ENCODE measurements at places on chromosomes 12 and 14.
A peak's percentile ranks its signal among the peaks of the same experiment; 100 is the strongest.

GRCh38 chr12:69189378-69189978 lies 49.9 kb upstream of the CPSF6 start:
- no peaks in the 10 kb centered on the region for H3K27me3 ChIP-seq
- no peak overlapping the region for H3K27ac ChIP-seq
- no peaks in the 10 kb centered on the region for H3K4me1 ChIP-seq
- no peak overlapping the region for H3K4me3 ChIP-seq
- DNase-seq, result no peak

DNA sequence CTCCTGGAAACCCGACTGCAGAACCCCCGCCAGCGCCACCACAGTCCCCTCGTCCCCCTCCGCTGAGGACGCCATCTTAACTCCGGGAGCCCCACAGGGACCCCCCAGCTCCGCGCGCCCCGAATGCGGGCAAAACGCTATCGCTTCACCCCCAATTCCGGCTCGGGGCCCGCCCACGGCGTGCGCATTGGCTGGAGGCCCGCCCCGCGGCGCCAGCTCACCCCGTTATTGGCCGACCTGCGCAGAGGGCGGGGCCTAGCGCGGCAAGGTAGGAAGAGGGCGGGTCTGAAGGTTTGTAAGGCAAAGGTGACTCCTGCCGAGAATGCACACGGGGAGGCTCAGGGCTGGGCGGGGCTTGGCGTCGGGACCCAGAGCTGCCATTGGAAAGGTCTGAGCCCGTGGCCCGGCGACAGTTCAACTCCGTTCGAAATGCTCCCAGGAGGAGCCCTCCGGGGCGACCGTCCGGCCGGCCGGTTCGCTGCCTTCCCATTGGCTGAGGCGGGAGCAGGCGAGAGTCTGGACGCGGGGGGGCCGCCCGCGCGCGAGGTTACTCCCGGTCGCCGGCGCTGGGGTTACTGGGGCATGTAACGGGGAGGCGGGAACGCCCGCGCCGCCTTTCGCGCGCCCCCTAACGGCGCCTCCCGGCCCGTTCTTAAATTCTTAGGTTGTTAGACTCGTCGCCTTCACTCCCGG lies at the start of gene LPCAT3:
Gene LPCAT3 (minus strand): TSS at position 127 of the 693 bp plus-strand sequence. CDS start 52 bp downstream, at position 75.
- peak within 1 kb of the TSS; percentile 33 for H3K4me3 ChIP-seq
- H3K4me1 ChIP-seq, result peaks cover 33% of the 10 kb centered on the region
- H3K27me3 ChIP-seq, result no peaks in the 10 kb centered on the region
- peak; percentile 98 for DNase-seq

DNA sequence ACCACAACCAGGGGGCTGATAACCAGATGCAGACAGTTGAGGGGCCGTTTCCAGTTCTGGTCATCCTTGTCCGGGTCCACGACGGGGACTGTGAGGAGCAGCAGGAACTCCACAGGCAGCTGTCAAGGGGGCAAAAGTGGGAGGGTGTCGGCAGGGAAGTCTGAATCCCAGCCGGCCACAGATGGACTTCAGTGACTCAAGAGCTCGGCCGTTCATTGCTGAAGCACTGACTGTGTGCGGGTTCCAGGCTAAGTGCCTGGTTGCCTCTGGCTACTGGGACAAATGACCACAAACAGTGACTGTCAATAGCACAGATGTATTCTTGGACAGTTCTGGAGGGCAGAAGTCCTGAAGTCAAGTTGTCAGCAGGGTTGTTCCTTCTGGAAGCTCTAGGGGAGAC lies 19.6 kb downstream of the SLC8B1 start:
- H3K36me3 ChIP-seq, result no peaks in the 10 kb centered on the region
- no peaks in the 10 kb centered on the region for H3K27me3 ChIP-seq
- no peak overlapping the region for H3K27ac ChIP-seq
- H3K4me1 ChIP-seq, result no peaks in the 10 kb centered on the region

DNA sequence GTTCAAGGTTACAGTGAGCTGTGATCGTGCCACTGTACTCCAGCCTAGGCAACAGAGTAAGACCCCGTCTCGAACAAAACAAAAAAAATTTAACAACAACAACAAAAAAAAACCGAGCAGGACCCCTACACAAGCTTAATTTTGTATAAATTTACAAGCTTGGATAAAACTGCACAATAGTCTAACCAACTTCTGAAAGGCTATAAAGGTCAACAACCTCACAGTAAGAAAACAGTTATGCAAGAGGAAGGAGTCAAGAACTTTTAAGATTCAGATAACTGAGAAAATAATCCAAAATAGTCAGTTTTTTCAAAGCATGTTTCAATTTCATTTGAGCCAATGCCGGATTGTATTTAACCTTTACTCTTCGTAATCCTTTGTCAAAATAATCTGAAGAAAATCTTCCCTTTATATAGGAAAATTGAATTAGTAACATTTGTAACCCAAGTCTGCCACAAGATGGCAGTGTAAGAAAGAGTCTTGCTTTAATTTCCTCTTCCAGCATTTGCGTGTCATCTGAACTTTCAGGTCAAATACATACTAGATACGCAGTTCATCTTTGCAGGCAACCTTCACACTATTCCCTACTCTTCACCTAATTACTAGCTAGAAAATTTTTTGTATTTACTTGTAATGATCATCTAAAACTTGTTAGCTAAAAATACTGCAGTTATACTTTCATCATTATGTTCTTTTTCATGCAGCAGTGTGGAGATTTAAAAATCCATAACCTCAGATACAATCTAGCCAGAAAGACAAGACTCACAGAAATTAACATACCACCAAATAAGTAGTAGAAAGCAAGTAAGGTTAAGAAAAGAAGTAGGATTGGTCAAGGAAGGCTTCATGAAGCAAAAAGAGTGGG lies 5.8 kb downstream of the CCNB1IP1 start:
- H3K27me3 ChIP-seq, result no peaks in the 10 kb centered on the region
- no peak for DNase-seq
- H3K4me3 ChIP-seq, result no peak overlapping the region
- peaks cover 12% of the 10 kb centered on the region for H3K36me3 ChIP-seq

GRCh38 chr12:79329933-79330332 lies 360.8 kb downstream of the PAWR start:
- H3K36me3 ChIP-seq, result no peaks in the 10 kb centered on the region
- DNase-seq, result no peak
- no peak overlapping the region for H3K27ac ChIP-seq
